ENCODE measurements at places on chromosomes 2 and 18. TPM values are rescaled to one million over a fixed set of nuclear protein-coding genes. Genes with fewer than 3 reads are reported as not detected.

TFCP2L1 gene
- total RNA-seq: 0.19 TPM

CYRIA gene
- 3.9 TPM for total RNA-seq

SKOR2 gene
- not detected for total RNA-seq

DNA sequence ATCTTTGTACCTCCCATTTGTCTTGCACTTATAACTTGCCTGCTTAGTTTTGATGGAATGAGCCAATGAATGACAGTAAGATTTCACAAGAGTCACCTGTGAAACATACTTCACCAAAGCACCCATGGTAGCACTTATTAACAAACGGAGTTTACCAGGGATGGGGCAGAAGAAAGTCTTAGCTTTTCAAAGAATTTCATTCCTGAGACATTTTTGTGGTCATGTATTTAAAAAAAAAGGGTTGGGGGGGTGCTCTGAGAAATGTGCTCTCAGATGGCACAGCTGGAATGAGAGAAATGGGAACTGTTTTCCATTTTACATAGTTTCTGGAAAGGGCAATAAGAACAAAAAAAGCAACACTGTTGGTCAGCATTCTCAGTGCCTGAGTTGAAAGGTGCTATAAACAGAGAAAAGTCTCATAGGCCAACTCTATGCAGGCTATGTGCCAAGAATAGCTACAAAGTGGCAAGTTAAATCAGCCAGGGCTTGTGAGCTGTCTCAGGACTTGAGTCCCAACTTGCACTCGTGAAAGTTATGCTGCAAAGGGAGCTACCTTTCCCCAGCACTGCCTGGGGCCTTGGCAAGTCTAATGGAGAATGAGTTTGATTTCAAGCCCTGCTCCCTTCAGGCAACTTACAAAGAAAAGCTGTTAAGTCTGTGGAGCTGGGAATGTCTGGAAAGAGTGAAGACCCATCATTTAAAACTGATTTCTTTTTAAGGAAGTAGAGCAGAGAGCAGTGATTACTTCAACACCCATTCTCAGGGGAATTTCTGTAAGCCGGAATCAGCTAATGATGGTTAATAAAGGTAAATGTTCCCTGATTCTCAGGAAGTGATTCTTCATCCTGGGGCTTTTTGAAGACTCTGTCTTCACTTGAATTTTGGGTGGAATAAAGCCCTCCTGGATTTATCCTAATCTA, 170.6 kb downstream of the SLC8A1 start:
- DNase-seq: no peak

GRCh38 chr2:31558401-31559295, 22.1 kb downstream of the SRD5A2 start:
- DNase-seq: peak; percentile 20

DNA sequence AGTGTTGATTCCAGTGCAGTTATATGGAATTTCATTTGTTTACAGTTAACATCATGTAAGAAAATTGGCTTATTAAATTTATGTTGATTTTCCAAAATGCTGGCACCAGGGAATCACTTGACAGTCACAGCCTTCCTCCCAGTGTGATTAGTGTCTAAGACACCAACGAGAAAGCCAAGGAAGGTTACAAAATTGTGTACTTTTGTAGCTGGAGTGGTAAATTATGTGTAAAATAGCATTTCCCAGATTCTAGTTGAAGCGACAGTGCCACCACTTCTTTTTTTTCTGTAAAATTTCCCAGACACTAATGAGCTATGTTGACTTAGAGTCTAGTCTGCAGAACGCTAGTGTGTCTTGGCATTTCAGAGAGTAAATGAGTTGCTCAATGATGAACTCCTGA, 101.3 kb downstream of the NCK2 start:
- DNase-seq: no peak

GRCh38 chr2:216171011-216171410, 61.9 kb downstream of the XRCC5 start:
- DNase-seq: no peak

GRCh38 chr2:112880091-112880531, 30.9 kb upstream of the IL37 start:
- DNase-seq: no peak

- DNase-seq: no peak
These were observed 208.6 kb downstream of the MYO1B start for GRCh38 chr2:191453761-191454160.

DNA sequence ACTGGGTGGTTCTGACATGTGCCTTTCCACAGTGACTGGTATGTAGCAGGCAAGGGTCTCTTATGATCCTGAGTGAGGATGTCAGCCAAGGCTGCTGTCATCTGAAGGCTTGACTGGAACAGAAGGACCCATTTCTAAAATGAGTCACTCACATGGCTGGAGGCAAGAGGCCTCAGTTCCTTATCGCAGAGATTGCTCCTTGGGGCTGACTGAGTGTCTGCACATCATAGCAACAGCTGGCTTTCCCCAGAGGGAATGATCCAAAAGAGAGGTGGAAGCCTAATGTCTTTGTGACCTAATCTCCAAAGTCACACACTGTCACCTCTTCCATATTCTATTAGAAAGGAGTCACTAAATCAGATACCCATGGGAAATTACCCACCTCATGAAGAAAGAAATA, 114.0 kb downstream of the NEDD4L start:
- DNase-seq: no peak

- no peak for DNase-seq
These were observed 162.6 kb downstream of the FMNL2 start for GRCh38 chr2:152497481-152498052.

GRCh38 chr2:42860319-42861094, 68.1 kb upstream of the HAAO start:
- no peak for DNase-seq

DNA sequence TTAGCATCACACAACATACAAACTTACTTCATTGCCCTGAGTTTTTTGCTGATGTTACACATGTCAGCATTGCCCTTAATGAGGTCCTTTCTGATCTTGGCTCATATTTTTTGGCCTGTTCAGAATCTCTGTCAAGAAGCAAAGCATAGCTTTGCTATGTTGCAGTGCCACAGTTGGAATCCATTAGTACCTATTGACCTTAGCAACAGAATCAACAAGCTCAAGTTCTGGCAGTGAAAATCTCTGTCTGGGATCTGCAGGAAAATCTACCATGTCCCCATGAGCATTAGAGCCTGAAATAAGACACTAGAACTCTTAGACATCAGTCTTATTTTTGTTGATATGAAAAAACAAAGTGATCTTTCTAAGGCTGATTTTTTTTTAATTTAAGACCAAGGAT, 105.6 kb upstream of the FHL2 start:
- DNase-seq: no peak

DNA sequence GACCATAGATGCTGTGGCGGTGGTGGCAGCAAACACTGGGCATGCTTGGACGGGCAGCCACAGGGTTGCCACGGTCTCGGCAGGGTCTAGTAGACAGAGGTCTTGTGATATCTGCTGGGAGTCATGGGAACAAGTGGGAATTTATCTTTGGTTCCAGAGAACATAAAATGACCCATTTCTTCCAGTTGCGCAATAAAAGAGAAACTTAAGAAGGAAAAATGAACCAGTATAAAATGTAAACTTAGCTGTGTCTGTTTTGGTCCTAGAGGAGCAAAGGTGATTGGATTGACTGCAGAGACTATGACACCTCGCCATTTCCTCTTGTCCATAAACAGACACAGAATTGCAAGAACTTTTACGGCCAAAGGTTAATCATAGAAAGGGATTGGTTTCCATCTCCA, 132.6 kb upstream of the RBBP8 start:
- no peak for DNase-seq

GRCh38 chr18:36149514-36150289, 20.0 kb downstream of the ELP2 start:
- DNase-seq: no peak

DNA sequence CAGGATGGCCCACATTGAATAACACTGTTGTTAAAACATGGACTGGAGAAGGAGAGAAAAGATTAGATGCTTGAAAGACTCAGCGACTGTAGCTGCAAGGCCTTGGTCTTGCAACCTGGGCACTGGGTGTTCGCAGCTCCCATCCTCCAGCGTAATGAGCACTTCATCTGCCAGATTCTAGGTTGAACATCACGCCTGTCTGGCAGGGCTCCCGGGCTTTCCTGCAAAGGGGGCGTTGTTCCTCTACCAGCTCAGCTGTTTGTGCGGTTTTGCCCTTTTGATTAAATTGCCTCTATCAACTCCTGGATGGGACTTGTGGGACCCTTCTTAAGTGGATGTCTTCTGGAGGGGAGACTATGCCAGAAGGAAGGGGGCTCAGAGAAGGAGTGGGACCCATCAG, 215.4 kb downstream of the KLHL29 start:
- peak; percentile 21 for DNase-seq
